ENCODE measurements at places on chromosomes 5 and 9. TPM values are rescaled to one million over a fixed set of nuclear protein-coding genes. Genes with fewer than 3 reads are reported as not detected.

The CDC25C gene
- not detected for polyA plus RNA-seq

The IL3 gene
- polyA plus RNA-seq = not detected

The CDKN2A gene
- polyA plus RNA-seq = not detected

The BOD1 gene
- 43.6 TPM for polyA plus RNA-seq

The ZNF879 gene
- polyA plus RNA-seq = 2.2 TPM

The DRD1 gene
- 0.28 TPM for polyA plus RNA-seq

The ATOX1 gene
- polyA plus RNA-seq = 611 TPM

The SCGB3A2 gene
- not detected for polyA plus RNA-seq

The AK6 gene
- 73.7 TPM for polyA plus RNA-seq

The CDH9 gene
- polyA plus RNA-seq = 1.7 TPM

The PCDHB4 gene
- polyA plus RNA-seq = 0.90 TPM

The SLC34A1 gene
- polyA plus RNA-seq = 211 TPM

The ZNF354B gene
- 6.4 TPM for polyA plus RNA-seq

The PAPPA gene
- polyA plus RNA-seq = 4.2 TPM

The FBP1 gene
- polyA plus RNA-seq = 266 TPM

The SPACA9 gene
- 17.1 TPM for polyA plus RNA-seq

The CAST gene
- 83.2 TPM for polyA plus RNA-seq

The STOM gene
- polyA plus RNA-seq = 165 TPM

The KCNN2 gene
- polyA plus RNA-seq = 1.7 TPM

The SHISAL2B gene
- polyA plus RNA-seq = not detected

The OR1J4 gene
- polyA plus RNA-seq = not detected

The CKMT2 gene
- polyA plus RNA-seq = 55.8 TPM

The CAVIN4 gene
- polyA plus RNA-seq = 0.24 TPM

The WNK2 gene
- 1.5 TPM for polyA plus RNA-seq

The MYOZ3 gene
- polyA plus RNA-seq = 1.3 TPM

The GRXCR2 gene
- polyA plus RNA-seq = not detected

The PELO gene
- polyA plus RNA-seq = 29.6 TPM

The PCDHB12 gene
- 0.77 TPM for polyA plus RNA-seq

The BAAT gene
- 0.15 TPM for polyA plus RNA-seq

The IFNA2 gene
- polyA plus RNA-seq = not detected

The SPRY4 gene
- 6.0 TPM for polyA plus RNA-seq

The TAF1L gene
- polyA plus RNA-seq = not detected

The SERINC5 gene
- 3.9 TPM for polyA plus RNA-seq

The PCDHGA7 gene
- 0.49 TPM for polyA plus RNA-seq

The PHYKPL gene
- polyA plus RNA-seq = 35.3 TPM

All from kidney (tissue), 22 donors.